Heart right ventricle (tissue), 16 donors: ENCODE measurements at places on chromosomes 4 and X. TPM values are rescaled to one million over a fixed set of nuclear protein-coding genes. Genes with fewer than 3 reads are reported as not detected.

DNA sequence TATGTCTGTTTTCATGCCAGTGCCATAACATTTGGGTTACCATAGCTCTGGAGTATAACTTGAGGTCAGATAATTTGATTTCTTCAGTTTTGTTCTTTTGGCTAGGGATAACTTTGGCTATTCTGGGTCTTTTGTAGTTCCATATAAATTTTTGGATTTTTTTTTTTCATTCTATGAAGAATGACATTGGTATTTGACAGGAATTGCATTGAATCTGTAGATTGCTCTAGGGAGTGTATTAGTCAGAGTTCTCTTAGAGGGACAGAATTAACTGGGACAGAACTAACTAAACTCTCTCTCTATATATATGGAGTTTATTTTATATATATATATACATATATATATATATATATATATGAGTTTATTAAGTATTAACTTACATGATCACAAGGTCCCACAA is 32.2 kb upstream of the SLIT2 start:
- no peaks in the 10 kb centered on the region for H3K27me3 ChIP-seq
- no peaks in the 10 kb centered on the region for H3K4me1 ChIP-seq
- H3K4me3 ChIP-seq: no peak overlapping the region
- no peaks in the 10 kb centered on the region for H3K36me3 ChIP-seq

Gene HELQ
- total RNA-seq: 13.0 TPM

DNA sequence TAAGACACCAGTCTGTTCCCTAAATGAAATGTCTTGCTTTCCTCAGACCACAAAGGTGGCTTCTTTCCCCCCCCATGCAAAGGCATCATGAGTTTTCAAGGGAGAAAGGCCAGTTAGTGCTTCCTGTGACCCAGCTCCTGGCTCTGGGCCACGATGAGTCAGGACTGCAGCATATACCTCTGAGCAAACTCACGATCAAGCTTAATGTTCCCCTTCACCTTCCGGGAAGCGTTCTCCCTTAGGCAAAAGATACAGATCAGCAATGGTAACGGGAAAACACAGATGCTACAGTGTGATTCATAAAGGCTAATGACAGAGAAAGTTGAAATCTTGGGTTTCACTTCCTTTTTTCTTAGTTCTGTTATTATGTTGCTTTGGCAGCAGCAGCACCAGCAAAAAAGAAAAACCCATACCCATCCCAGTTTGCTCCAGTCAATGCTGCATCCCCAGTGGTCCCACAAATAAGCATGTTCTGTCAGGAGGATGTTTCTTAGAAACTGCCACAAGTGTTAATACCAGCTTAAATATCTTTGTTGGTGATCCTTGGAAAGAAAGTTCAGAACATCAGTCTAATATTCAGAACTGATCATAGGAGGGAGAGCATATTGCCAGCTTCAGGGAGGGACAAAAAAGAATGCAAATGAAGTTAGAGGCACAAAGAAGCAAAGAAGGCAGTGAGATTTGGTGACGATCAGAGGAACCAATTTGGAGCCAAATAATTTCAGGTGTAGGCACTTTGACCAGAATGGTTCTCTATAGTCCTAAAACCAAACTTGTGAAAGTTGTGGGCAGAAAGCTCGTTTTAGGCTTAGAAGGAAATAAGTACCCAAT is 41.2 kb downstream of the LONRF3 start:
- peaks cover 35% of the 10 kb centered on the region for H3K36me3 ChIP-seq
- DNase-seq: peak; percentile 36
- H3K4me3 ChIP-seq: no peak overlapping the region
- no peaks in the 10 kb centered on the region for H3K4me1 ChIP-seq
- no peaks in the 10 kb centered on the region for H3K27me3 ChIP-seq

GRCh38 chrX:122835886-122836285 is 348.2 kb upstream of the GRIA3 start:
- H3K4me1 ChIP-seq: no peaks in the 10 kb centered on the region
- H3K27ac ChIP-seq: no peak overlapping the region
- no peaks in the 10 kb centered on the region for H3K36me3 ChIP-seq
- H3K27me3 ChIP-seq: no peaks in the 10 kb centered on the region

GRCh38 chr4:186981161-186981560 is 257.5 kb upstream of the FAT1 start:
- no peak overlapping the region for H3K27ac ChIP-seq
- H3K27me3 ChIP-seq: no peaks in the 10 kb centered on the region
- H3K4me1 ChIP-seq: no peaks in the 10 kb centered on the region
- no peak for DNase-seq

Gene XK
- total RNA-seq: 5.3 TPM

Gene FANCB
- total RNA-seq: 0.79 TPM

DNA sequence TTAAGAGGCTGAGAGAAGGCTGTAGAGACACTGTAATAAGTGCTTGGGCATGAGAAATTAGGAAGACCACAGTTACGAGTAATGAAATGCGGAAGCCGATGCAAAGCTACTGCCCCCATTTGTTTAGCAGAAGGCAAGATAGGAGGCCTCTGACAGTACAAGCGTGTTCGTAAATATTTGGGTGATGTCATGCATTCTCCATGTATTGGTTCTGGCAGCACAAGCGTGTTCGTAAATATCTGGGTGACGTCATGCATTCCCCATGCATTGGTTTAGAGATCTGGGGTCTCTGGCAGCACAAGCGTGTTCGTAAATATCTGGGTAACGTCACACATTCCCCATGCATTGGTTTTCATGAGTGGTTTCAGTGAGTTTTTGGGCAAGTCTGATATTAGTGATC is 661.5 kb upstream of the FRG1 start:
- H3K27ac ChIP-seq: no peak overlapping the region
- H3K4me3 ChIP-seq: no peak overlapping the region

GRCh38 chr4:177116161-177116560 is 193.5 kb upstream of the NEIL3 start:
- no peaks in the 10 kb centered on the region for H3K4me1 ChIP-seq
- H3K4me3 ChIP-seq: no peak overlapping the region
- DNase-seq: no peak
- H3K27me3 ChIP-seq: no peaks in the 10 kb centered on the region
- no peaks in the 10 kb centered on the region for H3K36me3 ChIP-seq

Gene FGB
- 1.2 TPM for total RNA-seq

Gene IQCM
- total RNA-seq: not detected

GRCh38 chr4:3683077-3683743 is 83.0 kb upstream of the ADRA2C start:
- H3K4me3 ChIP-seq: no peak overlapping the region
- H3K36me3 ChIP-seq: no peaks in the 10 kb centered on the region
- H3K27ac ChIP-seq: no peak overlapping the region
- no peak for DNase-seq
- peaks cover 19% of the 10 kb centered on the region for H3K27me3 ChIP-seq

DNA sequence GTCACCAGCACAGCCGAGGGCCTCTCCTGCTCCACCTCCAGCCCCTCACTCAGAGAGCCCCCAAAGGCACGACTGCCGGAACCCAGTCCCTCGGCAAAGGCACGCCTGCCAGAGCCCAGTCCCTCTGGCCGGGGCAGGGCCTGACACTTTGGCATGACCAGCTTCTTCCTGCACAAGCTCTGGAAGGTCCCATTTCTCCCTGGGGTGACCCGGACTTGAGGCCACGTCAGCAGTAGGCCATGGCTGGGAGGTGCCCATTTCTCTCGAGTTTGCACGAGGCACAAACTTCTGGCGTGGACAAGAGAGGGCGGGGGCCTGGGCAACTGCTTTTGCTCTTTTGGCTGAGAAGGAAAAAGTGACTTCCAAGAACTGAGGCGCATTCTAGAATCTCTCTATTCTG is 62.2 kb upstream of the GPR78 start:
- DNase-seq: no peak
- H3K36me3 ChIP-seq: no peaks in the 10 kb centered on the region
- no peak overlapping the region for H3K4me3 ChIP-seq

DNA sequence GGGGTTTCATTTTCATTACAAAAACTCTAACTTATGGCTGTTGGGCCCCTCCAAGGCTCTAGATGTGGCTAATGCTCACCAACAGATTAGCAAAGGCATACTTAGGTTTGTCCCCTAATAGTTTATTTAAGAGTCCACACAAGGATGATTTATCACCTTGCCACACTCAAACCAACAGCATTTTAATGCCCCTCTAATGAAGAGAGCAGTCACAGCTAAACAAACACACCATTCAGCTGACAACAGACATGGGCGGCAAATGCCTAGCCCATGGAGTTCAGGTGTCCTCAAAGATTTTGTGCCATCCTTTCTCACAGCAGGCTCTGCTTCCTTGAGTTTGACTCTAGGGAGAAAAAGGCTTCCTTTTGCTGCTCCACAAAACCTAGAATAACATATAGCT is 61.8 kb upstream of the CITED1 start:
- H3K4me3 ChIP-seq: no peak overlapping the region
- no peaks in the 10 kb centered on the region for H3K36me3 ChIP-seq
- DNase-seq: no peak
- no peaks in the 10 kb centered on the region for H3K27me3 ChIP-seq

DNA sequence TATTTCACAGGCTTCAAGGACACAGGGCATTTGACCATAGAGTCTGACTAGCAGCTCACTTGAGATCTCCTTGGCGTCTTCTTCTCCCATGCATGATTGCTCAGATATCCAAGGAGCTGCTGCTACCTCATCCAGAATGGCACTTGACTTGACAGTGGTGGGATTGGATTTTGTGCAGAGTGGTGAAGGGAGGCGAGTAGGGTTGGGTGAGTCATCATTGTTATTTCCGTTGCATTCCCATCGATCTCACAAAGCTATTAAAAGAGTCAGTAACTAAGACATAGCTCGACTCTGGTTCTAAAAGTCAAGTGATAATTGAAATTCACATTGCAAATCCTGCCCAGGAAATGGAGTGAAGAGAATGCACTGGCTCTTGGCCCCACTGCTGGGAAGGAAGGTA is 27.7 kb downstream of the NHSL2 start:
- H3K36me3 ChIP-seq: no peaks in the 10 kb centered on the region
- DNase-seq: no peak
- peaks cover 9% of the 10 kb centered on the region for H3K4me1 ChIP-seq
- H3K27me3 ChIP-seq: no peaks in the 10 kb centered on the region
- no peak overlapping the region for H3K4me3 ChIP-seq
- H3K27ac ChIP-seq: no peak overlapping the region
